Fibroblast of skin of scalp (primary cell): ENCODE measurements at places on chromosomes 5 and 9.
A peak's percentile ranks its signal among the peaks of the same experiment; 100 is the strongest.

GRCh38 chr9:23258569-23258968 lies 567.5 kb downstream of the ELAVL2 start:
- no peak for DNase-seq

GRCh38 chr9:133499132-133499891 lies 20.4 kb upstream of the SLC2A6 start:
- no peak for DNase-seq

DNA sequence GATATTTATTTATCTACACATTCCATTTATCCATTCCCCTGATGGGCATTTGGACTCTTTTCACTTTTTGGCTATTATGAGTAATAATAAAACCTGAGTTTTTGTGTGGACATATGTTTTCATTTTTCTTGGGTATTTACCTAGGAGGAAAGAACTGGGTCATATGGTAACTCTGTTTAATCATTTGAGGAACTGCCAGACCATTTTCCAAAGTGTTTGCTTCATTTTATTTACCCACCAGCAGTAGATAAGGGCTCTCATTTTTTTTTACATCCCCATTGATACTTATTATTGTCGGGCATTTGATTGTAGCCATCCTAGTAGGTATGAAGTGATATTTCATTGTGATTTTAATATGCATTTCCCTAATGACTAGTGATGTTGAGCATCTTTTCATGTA lies 7.7 kb upstream of the PTPDC1 start:
- DNase-seq: no peak

- no peak for DNase-seq
Observed at GRCh38 chr5:61831736-61832135, 474.3 kb upstream of the KIF2A start.

DNA sequence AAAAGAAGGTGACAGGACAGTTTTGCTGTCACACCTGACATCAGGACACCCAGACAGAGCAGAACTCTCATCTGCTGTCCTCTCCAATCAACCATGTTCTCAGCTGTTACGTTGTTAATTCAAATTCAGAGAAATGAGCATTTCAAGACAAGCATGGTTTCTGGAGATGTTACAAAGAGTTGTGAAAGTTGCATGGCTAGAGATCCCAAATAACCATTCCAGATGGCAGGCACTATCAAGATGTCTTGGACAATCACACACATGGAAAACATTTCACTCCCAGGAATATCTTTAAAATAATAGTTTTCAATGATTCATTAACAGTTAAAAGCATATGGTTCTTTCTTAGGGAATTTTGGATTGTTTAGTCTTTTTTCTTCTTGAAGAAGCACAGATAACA lies 533.1 kb downstream of the AGTPBP1 start:
- no peak for DNase-seq

DNA sequence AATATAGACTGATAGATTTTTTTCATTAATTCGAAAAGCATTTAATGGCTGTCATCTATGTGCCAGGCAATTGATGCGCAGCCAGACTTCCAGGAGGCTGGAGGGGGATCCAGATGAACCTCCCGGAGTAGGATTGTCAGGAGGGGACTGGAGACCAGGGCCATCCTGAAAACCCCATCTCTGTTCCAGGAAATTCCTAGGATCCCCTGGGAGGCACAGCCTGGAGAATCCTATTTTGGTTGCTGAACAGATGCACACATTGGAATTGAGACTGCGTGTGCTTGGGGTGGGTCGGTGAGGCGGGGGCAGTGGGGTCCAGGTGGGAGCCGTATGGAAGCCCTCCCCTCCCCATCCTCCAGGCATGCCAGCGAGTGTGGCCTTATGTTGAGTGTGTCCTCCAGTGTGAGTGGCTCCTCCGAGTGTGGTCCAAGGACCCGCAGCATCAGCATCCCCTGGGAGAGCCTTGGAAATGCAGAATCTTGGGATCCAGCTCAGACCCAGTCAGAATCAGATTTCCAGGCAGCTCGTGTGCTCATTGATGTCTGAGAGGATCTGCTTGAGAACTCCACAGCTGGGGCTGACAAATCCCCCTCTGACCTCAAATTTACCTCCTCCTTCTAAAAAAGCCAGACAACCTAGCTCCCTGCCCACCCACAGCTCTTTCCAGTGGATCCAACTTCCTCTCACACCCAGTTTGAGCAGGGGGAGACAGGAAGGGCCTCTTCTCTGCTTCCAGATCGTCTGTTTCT lies 38.7 kb downstream of the ROPN1L start:
- peak; percentile 67 for DNase-seq

DNA sequence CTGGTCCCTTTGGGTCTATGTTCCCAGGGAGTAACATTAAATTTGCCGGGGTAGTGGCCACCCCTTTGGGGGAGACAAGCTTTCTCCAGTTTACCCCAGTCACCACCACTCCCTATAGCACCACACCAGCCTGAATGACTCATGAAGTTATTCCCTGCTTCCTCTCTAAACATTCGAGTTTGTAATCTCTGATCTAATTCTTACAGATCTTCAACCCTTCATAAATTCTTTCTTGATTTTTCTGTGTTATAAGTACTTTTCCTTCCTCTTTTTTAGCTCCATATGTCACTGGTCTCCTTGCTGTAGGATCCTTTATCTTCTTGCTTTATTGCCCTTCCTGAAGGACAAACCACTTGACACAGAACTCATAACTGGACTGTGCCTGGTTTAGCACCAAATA lies 55.6 kb downstream of the GNA14 start:
- no peak for DNase-seq

DNA sequence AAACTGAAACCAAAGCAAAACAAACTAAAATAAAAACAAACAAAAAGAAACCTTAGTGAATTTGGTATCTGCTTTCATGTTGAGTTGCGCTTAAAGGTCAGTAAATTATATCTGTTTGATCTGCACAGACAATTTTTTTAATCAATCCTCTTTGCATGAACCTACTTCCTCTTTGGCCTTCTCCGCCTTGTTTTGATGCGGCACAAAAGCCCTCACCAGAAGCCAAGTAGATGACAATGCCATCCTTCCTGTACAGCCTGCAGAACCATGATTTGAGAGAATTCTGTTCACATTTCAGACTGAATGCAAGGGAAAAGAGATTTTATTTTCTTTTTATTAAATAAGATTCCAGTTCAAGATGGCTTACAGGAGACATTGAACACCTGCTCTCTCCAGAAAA lies 473.6 kb upstream of the FTMT start:
- no peak for DNase-seq

- DNase-seq: peak; percentile 27
Observed at GRCh38 chr9:20630241-20630943, 8.1 kb upstream of the MLLT3 start.

- DNase-seq: peak; percentile 39
Observed at GRCh38 chr9:99296291-99296951, 74.3 kb downstream of the SEC61B start.

DNA sequence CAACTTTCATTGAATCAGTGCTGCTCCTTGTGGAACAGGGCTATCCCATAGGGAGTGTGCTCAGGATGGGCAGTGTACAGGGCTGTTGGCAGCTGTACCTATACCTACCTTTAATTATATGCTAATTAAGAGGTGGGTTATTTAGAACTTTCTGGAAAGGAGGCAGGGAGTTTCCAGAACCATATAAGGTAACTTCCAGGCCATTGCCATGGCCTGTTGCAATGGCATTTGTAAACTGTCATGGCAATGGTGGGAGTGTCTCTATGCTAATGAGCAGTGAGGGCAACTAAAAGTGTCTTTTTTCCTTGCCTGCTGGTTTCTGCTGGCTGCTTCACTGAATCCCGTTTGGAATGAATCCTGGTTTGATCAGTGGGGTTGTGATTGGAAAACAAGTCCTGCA lies 2.3 kb upstream of the ARHGAP26 start:
- DNase-seq: no peak

DNA sequence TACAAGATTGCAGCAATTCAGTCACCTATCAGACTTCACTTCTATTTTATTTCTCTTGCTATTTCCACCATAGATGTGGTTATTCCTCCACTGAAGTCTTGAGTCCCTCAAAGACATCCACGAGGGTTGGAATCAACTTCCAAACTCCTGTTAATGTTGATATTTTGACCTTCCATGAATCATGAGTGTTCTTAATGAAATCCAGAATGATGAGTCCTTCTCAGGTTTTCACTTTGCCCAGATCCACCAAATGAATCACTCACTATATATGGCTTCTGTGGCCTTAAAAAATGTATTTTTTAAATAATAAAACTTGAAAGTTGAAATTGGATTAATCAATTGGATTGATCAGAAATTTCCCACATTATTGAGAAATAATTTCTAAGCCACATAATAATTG lies 1821.0 kb downstream of the EFNA5 start:
- DNase-seq: peak; percentile 54

GRCh38 chr9:69079186-69079585 lies 43.6 kb downstream of the FXN start:
- DNase-seq: no peak

DNA sequence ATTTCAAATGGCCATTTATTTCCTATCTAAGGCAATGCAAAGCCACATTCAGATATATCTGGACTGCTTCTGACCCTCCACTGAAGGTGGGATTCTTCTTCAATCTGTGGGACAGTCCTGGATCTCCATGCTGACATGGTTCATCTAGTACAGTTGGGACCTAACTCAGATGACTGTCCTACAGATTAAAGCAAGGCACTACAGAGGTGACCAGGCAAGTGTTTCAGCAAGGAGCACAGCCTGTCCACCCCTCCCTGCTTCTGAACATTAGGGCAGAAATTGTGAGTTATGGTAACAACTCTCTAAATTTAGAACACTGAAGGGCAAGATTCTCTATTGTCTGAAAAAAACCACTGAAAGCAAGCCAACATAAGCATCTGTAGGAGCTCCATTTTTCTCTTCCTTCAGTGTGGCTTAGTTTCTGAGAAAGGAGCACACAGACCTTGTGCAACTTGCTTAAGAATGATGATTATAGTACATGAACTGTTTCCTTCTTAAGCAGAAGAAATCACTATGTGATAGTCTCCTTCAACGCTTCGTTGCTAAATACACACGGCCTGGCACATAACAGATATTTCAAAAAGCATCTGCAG lies 62.9 kb upstream of the BARX1 start:
- DNase-seq: no peak

DNA sequence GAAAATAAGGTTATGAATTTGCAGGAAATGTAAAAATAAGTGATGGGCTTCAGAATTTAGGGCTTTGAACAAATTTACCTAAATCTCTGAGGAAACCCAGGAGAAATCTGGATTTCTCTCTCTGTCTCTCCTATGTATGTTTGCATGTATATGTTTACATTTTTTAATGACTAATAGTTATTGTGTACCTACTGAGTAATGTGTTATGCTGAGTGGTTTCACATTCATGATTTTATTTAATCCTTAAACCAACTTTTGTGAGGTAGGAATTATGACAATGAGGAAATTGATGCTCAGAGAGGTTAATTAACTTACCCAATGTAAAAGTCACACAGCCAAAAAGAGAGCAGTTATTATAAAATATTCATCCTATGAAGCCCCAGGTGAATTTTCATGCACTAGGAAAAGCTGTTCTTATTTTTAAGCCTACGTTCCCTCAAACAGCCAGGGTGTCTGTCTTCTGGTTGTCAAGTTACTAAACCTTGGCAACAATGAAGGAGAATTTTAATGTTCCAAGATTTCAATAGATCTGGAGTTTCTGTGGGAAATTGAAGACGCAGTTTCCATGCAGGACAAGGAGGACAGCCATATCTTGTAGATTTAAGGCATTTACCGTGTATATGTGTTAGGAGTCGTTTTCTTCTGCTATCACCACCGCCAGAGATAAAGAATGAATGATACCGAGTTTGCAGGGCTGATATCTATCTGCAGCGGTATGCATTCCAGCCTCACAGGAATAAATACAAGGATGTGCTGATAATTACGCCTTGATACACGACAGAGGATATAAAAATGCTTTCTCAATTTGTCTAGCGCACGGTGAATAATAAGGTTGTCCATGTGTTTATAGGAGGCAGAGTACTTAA lies 484.8 kb downstream of the ZSWIM6 start:
- DNase-seq: no peak

GRCh38 chr9:104456831-104457230 lies 47.2 kb upstream of the OR13F1 start:
- no peak for DNase-seq

GRCh38 chr9:128910906-128911305 lies 9.9 kb upstream of the PHYHD1 start:
- DNase-seq: no peak

DNA sequence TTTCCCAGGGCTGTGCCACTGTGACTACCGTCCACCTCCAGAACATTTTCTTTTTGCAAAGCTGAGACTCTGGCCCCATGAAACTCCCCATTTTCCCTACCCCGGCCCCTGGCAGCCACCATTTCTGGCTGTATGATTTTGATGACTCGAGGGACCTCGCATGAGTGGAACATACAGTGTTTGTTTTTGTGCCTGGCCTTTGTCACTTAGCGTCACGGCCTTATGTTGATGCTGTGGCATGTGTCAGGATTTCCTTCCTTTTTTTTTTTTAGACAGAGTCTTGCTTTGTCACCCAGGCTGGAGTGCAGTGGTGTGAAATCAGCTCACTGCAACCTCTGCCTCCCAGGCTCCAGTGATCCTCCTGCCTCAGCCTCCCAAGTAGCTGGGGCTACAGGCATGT lies 42.7 kb downstream of the ASS1 start:
- no peak for DNase-seq

DNA sequence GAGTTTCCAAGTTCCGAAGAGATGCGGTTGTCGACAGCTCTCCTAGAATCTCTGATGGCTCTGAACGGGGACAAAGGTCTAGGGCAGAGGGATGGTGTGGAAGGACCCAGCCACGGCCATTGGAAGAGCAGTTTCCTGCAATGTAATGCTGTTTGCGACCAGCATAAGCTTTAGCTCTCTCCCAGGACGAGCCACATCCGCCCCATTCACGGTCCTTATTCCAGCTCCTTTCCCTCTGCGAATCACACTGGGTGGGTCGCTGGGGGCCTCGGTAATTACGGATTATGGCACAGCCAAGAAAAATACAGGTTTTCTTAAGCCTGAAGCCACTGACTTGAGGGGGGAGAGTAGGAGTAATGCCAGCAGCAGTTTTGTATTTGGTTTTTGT lies 22.7 kb downstream of the ANXA2R start:
- DNase-seq: peak; percentile 45

- DNase-seq: peak; percentile 83
Observed at GRCh38 chr9:97990259-97990658, 7.1 kb downstream of the ANP32B start.

DNA sequence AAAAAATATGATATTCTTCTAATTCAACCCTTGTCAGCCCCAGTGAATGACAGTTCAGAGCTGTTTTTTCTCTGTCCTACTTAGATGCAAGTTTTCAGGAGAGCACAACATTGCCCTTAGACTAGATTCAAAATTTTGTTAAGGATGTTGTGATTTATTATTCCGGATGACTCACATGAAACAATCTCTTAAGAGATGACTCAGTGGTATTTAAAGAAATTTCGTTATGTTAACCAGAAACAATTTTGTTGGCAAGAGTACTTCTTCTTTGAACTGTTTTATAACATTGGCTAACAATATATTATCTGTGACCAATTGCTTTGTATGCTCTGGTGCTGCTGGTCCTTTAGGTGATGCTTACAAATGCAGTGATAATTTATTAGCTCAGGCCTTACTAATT lies 132.0 kb downstream of the IZUMO3 start:
- DNase-seq: peak; percentile 20

GRCh38 chr5:10201223-10201868 lies 48.3 kb downstream of the ATPSCKMT start:
- DNase-seq: no peak

- peak; percentile 74 for DNase-seq
Observed at GRCh38 chr9:77735494-77735893, 87.4 kb upstream of the GNA14 start.

GRCh38 chr5:38922199-38922598 lies 76.4 kb downstream of the OSMR start:
- DNase-seq: peak; percentile 54
